ENCODE measurements at places on chromosomes 7 and 10. TPM values are rescaled to one million over a fixed set of nuclear protein-coding genes. Genes with fewer than 3 reads are reported as not detected.
A peak's percentile ranks its signal among the peaks of the same experiment; 100 is the strongest.

Gene LEP
- total RNA-seq: 0.30 TPM

Gene CCDC3
- total RNA-seq: 3.1 TPM

Gene CTNNA3
- 66.2 TPM for total RNA-seq

Gene GNAT3
- total RNA-seq: not detected

Gene LRRD1
- total RNA-seq: not detected

Gene ITGB8
- 0.20 TPM for total RNA-seq

Gene GIMAP8
- total RNA-seq: 7.8 TPM

Gene MLXIPL
- 22.9 TPM for total RNA-seq

GRCh38 chr10:3765146-3765545, 19.9 kb downstream of the KLF6 start:
- no peak for DNase-seq

GRCh38 chr7:155680864-155681263, 36.4 kb downstream of the RBM33 start:
- DNase-seq: no peak

GRCh38 chr7:29612596-29612995, 49.0 kb downstream of the PRR15 start:
- DNase-seq: no peak

- no peak for DNase-seq
Measured at GRCh38 chr10:76331742-76332141, 900.3 kb downstream of the LRMDA start.

GRCh38 chr7:43377196-43377960, 205.5 kb upstream of the STK17A start:
- DNase-seq: no peak

- no peak for DNase-seq
Measured at GRCh38 chr10:69326692-69327091, 48.4 kb downstream of the HK1 start.

GRCh38 chr7:141562972-141563371, 11.8 kb downstream of the AGK start:
- no peak for DNase-seq

DNA sequence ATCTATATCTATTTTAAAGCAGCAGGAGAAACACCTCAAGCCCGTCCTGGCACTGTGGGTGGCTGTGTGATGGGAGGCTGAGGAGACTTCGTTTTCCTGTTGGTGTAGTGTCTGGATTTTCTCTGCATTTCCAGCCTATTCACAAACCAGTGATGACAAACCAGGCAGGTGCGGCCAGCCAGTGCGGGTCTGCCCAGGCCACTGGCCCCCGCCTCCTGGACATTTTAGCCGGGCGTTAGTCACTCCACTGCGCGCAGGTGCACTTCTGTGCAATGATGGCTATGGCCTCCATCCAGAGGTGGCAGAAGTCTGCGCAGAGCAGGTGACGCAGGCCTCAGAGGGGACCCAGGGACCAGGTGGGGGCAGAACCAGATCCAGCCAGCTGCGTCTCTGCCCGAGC, 64.9 kb upstream of the PITRM1 start:
- no peak for DNase-seq

DNA sequence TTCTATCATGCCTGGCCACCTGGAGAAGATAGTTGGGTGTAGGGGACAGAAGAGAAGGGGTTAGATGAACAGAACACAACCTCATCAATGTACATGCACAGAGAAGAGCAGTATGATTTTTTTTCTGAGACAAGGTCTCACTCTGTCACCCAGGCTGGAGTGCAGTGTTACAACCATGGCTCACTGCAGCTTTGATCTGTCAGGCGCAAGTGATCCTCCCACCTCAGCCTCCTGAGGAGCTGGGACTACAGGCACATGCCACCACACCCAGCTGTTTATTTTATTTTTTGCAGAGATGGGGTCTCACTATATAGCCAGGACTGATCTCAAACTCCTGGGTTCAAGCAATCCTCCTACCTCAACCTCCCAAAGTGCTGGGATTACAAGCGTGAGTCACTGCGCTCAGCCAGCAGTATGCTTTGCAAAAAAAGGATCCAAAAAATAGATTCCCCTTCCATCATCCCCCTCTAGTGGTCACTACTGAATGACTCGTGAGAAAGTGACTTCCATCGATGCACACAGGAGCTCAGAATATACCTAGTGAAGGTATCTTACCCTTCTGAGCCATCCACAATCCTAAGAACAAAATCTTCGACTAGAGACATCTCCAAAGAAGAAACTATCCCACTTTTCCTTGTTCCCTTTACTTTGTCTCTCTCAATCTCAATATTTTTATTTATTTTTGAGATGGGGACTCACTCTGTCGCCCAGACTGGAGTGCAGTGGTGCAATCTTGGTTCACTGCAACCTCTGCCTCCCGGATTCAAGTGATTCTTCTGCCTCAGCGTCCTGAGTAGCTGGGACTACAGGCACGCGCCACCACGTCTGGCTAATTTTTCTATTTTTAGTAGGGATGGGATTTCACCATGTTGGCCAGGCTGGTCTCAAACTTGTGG, 21.0 kb downstream of the ZCWPW1 start:
- DNase-seq: no peak

- peak; percentile 34 for DNase-seq
Measured at GRCh38 chr10:74156919-74157289, 5.9 kb downstream of the ADK start.

DNA sequence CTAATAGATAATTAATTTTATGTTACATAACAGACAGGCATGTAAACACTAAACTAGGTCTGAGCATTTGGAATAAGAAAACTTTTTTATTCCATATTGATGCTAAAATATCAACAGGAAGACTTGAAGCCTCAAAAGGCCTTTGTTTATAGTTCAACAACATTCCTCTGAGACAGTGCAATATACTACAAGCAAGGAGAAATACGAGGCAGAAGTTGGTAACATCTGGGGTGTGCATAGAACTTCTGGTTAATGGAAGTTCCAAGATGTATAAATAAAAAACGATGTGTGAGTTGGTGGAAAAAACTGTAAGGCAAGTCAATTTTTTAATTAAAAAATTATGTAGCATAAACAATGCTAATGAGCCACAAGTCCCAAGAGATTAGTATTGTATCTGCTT, 139.6 kb downstream of the SKAP2 start:
- DNase-seq: no peak

- DNase-seq: no peak
Measured at GRCh38 chr10:61627266-61627665, 35.5 kb upstream of the CABCOCO1 start.

- no peak for DNase-seq
Measured at GRCh38 chr10:86105640-86106039, 261.0 kb downstream of the GRID1 start.

GRCh38 chr7:155713384-155713783, 68.9 kb downstream of the RBM33 start:
- peak; percentile 38 for DNase-seq

- no peak for DNase-seq
Measured at GRCh38 chr7:106626376-106627164, 34.4 kb downstream of the CCDC71L start.

DNA sequence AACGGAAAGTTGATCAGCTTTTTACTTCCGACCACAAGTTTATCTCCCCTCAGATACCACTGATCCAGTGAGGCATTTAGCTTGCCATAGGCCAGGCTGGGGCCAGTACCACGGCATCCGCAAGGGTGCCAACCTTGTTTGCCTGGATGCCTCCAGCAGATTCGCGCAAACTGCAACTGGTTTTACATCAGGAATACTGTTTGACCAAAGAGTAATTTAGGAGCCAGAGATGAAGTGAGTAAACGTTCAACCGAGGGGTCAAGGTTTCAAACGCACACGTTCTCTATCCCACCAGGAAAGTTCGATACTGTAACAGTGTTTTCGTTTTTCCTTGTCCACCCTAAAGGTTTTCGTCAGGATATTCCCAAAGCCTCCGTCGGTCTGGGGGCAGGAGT, 266 bp upstream of the MDFIC start:
- DNase-seq: peak; percentile 65

GRCh38 chr10:72659694-72660093, 32.2 kb upstream of the MCU start:
- DNase-seq: no peak

- no peak for DNase-seq
Measured at GRCh38 chr7:70410134-70410750, 721.7 kb upstream of the GALNT17 start.

GRCh38 chr7:105480931-105481330, 41.1 kb downstream of the PUS7 start:
- no peak for DNase-seq

DNA sequence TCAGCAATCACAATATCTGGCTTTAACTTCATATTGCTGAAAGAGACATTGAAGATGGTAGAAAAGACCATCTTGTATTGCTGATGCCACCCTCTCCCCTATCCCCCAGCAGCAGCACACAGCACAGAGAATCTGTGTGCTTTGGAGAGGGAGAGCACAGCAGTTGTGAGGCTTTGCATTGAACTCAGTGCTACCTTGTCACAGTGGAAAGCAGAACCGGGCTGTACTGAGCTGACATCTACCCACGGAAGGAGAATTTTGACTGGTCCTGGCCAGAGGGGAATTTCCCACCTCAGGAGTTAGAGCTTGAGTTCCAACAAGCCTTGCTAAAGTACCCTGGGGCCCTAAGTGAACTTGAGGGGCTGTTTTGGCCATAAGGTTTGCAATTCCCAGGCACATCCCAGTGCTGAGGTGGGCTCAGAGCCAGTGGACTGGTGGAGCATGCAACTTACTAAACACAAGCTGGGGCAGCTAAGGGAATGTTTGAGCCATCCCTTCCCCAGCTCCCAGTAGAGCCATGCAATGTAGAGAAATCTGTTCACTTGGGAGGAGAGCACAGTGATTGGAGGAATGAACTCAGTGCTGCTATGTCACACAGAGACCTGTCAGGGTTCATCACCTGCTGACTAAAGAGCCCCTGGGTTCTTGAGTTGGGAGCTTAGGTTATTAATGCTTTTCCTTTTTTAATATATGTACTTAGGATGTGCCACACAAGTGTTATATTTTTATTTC, 62.1 kb downstream of the OR13A1 start:
- no peak for DNase-seq

DNA sequence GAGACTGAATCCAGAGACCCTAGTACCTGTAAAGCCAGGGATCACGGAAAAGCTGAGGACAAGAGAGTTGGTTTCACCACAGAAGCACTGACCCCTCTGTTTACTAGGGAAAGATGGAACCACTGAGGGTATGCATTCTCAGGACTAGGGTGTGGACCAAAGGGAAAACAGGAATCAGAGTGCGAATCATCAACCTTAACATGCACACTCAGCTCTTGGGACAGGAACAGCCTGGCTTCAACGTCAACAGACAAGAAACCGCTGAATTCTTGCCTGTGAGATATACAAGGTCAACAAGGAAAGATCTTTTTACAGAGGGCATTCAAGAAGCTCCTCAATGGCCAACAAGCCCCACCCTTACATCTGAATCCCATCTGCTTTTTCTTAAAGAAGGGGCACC, 14.9 kb downstream of the TNRC18 start:
- no peak for DNase-seq

GRCh38 chr7:94431619-94432280, 37.1 kb downstream of the COL1A2 start:
- DNase-seq: no peak

GRCh38 chr10:50990568-50991455, 83.5 kb upstream of the PRKG1 start:
- peak; percentile 51 for DNase-seq

GRCh38 chr7:119197877-119198527, 973.5 kb downstream of the ANKRD7 start:
- DNase-seq: no peak

DNA sequence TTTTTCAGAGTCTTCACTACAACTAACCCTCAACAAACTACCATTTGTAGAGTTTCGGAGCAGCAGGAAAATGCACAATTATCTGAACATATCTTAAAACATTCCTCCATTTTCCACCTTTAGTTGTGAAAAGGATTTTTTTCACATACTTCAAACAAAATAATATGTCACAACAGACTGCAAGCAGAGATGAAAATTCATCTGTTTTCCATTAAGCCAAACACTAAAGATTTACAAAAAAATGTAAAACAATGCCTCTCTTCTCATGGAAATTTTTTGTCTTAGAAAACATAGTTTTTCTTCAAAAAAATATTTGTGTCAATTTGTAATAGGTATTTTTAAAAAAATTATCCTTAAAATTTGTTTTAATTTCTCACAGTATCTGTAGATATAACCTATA, 98.9 kb downstream of the ARHGAP12 start:
- DNase-seq: no peak

GRCh38 chr10:110274647-110275046, 30.1 kb downstream of the SMNDC1 start:
- DNase-seq: no peak

DNA sequence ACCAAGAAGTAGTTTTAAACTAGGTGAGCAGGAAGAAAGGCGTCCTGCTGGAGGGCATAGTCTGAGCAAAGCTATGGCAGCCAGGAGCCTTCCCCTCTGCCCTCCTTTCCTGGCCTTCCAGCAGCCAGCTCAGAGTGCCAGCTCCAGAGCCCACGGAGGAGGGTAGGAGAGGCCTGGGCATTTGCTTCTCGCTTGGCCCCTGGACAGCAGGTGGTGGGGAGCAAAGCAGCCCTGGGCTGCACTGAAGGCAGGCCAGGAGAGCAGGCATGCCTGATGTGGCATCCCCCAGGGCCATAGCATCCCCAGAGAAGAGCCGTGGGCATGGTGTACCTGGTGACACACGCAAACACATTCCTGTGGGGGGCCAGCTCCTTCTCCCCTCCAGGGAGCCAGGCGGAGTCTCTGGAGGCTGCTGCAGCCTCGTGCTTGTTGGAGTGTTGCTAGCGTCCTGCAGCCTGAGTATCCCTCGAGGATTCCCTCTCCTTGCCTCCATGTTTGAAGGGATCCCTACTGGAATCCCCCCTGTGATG, 43.9 kb downstream of the CDH23 start:
- DNase-seq: no peak

- DNase-seq: no peak
Measured at GRCh38 chr7:48389977-48390376, 218.7 kb downstream of the ABCA13 start.

All from psoas muscle (tissue), 8 donors.